Pulmonary artery endothelial cell (primary cell): ENCODE measurements at places on chromosomes 12 and 14. TPM values are rescaled to one million over a fixed set of nuclear protein-coding genes. Genes with fewer than 3 reads are reported as not detected.

The DDX54 gene
- 47.5 and 49.1 TPM in 2 replicates for total RNA-seq

The KLHDC1 gene
- 1.2 and 2.0 TPM in 2 replicates for total RNA-seq

The SLC17A8 gene
- total RNA-seq: not detected in 2 replicates

The AMN gene
- total RNA-seq: 0.13 TPM in 1 of 2 replicates, not detected in the other

The CCDC196 gene
- not detected in 2 replicates for total RNA-seq

The RNF212B gene
- total RNA-seq: not detected in 2 replicates

The PIWIL1 gene
- total RNA-seq: not detected in 2 replicates
